ENCODE measurements at places on chromosomes 16 and 17.

DNA sequence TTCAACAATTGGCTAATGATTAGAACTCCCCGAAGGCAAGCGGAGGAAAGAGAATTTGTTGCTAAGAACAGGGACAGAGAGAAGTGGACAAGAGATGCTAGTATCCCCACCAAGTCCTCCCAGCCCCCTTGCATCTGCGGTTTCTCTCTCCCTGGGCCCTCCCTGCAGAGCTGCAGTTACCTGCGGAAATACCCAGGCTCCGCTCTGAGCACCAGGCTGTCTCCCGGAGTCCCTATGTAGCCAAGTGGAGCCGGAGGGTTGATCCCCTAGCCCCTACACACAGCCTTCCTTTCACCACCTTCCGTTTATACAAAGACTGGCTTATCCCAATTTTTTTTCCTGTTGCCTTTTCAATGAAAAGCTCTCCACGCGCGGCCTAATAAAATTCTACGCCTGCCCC lies 834.4 kb downstream of the KCNJ2 start:
- DNase-seq, result no peak

DNA sequence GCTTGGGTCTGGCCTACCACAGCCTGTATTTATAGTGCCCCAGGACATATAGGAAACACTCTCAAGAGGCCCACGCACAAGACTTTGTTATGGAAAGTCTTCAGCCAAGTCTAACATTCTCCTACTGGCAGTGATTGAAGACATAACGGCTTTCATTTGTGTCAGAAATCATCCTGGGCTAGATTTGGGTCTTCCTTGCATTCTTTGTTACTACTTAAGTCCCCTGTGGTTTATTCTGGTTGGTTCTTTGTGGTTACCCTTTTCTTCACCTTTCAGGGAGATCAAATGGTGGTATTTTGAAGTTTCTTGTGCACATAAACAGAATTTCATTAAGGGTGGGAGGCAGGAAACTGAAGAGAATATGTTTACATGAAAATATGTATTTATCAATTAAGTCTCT lies 37.7 kb downstream of the REXO5 start:
- no peak for DNase-seq

- DNase-seq, result no peak
These were observed 12.8 kb upstream of the KCNJ18 start for GRCh38 chr17:21679256-21680146.

DNA sequence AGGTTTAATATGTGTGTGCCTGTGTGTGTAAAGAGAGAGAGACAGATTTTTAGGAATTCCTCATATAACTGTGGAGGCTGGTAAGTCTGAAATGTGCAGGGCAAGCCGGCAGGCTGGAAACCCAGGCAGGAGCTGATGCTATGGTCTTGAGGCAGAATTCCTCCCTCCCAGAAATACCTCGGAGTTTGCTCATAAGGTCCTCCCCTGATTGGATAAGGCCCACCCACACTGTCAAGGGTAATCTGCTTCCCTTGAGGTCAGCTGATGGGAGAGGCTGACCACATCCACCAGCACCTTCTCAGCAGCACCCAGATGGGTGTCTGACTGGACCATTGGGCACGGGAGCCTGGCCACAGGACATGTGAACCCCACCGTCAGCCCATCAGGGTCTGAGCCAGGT lies 42.4 kb downstream of the C16orf95 start:
- no peak for DNase-seq

- DNase-seq, result no peak
These were observed 84.2 kb downstream of the SNX29 start for GRCh38 chr16:12060751-12061150.

DNA sequence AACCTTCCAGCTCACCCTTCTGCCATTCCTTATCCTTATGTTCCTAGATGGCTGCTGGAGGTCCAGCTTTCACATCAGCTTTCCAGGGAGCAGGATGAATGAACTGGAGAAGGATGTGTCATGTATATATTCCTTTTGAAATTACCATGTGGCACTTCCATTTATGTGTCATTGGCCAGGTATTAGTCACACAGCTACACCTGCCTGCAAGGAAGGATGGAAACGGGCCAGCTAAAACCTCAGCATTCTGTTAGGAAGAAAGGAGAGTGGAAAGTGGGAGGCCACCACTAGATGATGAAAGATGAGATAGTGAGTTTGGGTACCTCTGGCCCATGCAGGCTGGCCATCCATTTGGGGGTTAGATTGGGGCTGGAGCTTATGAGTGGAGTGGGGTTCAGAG lies 67.5 kb downstream of the KSR1 start:
- no peak for DNase-seq

GRCh38 chr16:66400503-66401380 lies 26.4 kb upstream of the BEAN1 start:
- DNase-seq, result no peak

DNA sequence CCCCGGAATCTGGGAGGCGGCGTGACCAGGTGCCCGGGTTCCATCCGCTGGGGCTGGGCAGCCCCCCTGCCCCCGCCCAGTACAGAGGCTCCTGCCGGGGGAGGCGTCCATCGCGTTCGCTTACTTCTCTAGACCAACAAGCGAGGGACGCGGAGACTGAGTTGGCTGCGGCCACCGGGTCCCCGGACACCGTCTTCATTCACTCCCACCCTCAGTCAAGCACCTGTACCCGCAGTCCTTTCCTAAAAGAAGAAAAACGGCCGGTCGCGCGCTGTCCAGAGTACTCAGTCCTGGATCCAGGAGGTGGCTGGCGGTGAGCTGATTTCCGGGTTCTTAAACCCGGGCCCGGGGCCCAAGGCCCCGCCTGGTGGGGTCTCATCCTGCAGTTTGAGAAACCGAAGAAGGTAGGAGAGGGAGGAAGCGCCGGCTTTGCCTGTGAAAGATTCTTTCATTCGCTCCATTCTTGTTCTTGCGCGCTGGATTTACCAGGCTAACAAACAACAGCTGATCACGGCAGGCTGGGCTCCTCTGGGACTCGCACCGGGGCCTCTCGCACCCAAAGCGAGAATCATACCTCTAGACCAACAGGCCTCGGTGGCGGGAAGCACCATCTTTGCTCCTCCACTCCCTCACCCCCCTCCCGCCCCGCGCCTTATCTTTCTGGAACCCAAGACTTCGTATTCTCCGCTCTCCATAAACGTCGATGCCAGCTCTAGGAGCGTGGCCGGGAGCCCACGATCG lies 17.4 kb upstream of the OR1F1 start:
- DNase-seq, result peak; percentile 42

- DNase-seq, result no peak
These were observed 10.4 kb upstream of the GOT2 start for GRCh38 chr16:58744497-58744896.

GRCh38 chr16:6977291-6977690 lies 355.4 kb upstream of the RBFOX1 start:
- no peak for DNase-seq

DNA sequence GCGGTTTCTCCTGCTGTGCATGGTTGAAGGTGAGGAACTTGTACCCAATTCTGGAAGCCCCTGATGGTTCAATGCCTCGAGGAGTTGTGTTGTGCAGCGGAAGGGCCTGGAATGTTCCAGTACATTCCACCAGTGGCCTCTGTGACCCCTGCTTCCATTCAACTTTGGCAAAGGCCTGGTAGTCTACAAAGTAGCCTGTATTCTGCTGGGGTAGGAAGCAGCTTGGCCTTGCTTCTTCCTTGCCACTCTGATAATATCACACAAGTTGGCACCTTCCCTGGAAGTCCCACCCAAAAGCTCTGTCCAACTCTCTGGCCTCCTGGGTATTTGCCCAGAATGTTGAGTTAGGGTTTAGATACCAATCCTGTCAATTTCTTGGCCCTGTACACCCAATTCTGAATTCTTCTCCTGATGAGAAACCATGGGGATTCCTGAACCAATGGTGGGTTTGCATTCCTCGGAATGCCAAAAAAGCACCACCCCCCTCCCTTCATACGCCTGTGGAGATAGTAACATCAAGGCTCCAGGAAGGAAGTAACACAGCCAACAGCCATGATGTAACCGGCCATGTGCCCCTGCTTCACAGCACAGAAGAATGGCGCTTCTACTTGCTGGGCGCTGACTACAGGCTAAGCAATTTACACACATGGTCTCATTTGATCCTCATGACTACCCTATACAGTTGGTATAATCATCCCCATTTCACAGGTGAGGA lies 11.8 kb upstream of the FAM117A start:
- DNase-seq, result no peak

- no peak for DNase-seq
These were observed 6.9 kb downstream of the HNF1B start for GRCh38 chr17:37737971-37738370.

GRCh38 chr16:64089697-64090096 lies 1032.2 kb downstream of the CDH11 start:
- peak; percentile 0 for DNase-seq

DNA sequence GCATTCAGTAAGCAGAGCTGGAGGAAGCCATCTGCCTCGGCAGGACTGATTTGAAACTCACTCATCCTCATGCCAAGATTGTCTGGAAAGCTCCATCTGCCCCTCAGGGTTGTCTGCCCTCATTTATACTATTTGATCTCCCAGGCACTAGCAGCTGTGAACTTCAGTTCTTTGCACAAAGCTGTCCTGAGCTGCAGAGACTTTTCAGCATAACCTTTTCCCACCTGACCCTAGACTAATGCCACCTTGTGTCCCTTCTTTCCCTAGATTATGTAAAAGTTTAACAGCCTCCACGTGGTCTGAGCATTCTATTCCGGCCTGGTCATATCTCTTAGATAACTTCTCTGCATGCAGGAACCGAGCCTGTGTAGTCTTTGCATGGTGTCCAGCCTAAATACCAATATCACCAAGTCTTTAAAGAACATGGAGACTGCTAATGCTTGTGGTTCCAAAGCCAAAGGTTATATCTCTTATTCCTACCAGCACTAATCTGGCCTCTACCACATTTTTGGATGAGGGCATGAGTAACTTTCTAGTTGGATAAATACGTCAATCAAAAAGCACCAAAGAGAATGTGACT lies 29.1 kb downstream of the STAT5A start:
- DNase-seq, result no peak

DNA sequence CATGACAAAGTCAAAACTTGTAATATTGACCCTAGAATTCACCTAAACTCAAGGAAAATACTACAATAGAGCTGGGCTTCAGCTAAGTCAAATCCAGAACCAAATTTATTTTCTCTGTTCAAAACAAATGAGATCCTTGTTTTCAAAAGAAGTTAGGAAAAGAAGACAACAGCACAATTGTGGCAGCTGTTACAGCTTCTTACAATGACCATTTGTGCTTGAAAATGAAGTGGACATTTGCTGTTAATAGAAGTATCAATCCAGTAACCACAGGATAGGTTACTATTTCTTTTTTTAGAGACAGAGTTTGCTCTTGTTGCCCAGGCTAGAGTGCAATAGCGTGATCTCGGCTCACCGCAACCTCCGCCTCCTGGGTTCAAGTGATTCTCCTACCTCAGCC lies 44.4 kb downstream of the APPBP2 start:
- DNase-seq, result no peak

DNA sequence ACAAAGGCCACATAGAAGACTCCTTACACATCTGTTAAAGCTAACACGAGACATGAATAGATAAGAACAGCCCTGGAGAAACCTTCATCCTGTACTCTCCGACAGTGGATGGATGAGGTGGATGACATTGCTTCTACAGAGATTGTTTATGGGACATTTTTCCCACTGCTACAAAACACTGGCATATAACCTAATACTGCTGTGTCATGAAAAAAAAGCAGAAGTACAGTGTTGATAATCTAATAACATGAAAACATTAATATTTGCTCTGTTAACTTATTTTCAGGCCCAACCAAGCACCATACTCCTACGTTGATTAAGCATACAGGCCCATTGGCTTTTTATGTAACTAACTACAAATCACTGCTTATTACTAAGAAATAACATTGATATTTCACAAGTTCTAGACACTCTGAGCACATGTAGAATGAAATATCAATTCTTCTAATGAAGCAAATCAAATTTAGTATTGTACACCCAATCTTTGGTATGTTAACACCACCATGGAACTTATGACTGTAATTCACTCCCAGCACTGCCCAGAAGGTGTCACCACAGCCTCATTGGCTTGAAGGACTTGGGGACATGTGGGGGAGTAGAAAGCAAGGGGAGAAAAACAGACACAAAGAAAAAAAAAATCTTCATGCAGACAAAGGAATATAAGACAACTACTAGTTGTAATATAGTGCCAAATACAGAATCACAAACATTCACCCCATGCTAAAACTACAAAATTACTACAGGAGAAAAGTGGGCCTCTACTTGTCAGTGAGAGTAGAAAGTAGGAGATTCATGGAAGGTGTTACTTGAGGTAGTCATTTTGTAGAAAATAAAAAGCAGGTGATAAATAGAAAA lies 330.0 kb upstream of the PMFBP1 start:
- DNase-seq, result peak; percentile 80

DNA sequence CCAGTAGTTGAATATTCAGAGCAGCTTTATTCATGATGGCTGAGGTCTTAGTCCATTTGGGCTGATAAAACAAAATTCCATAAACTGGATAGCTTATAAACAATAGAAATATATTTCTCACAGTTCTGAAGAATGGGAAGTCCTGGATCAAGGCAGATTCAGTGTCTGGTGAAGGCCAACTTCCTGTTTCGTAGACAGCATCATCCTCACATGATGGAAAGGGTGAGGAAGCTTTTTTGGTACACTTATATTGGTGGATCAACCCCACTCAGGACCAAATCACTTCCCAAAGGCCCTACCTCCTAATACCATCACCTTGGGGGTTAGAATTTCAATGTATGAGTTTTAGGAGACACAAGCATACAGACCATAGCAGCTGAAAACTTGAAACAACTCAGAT lies 224.2 kb downstream of the CYB561 start:
- DNase-seq, result no peak

Measured in GM12865 (cell line).